ENCODE measurements at places on chromosomes 6 and 20.

DNA sequence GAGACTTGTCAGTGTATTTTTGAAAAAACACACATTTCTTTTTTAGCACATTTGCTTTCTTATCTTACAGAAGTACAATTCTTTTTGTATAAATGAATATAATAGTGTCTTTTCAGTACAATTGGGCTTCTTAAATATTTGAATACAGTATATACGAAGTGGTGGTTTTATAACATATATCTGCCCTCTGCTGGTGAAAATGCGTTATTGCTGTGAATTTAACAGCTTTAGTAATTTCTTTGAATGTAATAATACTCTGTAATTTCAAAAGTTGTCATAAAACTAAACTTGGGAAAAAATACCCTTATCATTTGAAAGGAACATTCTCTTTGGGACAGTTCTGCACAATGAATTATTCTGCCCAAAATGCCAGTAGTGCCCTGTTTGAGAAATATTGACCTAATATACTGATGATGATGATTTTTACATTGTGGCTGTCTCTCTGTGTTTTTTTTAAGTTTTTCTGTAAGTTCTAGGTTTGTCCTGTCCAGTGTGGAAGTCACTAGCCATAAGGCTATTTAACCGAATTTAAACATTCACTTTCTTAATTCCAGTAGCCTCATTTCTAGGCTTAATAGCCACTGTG is 19.0 kb downstream of the SMAP1 start:
- peaks cover 8% of the 10 kb centered on the region for H3K36me3 ChIP-seq
- H3K4me3 ChIP-seq = no peak overlapping the region
- no peaks in the 10 kb centered on the region for H3K27me3 ChIP-seq
- no peak overlapping the region for H3K27ac ChIP-seq

GRCh38 chr20:8946036-8946940 is 122.6 kb upstream of the PLCB4 start:
- DNase-seq = no peak
- no peak overlapping the region for H3K27ac ChIP-seq
- H3K27me3 ChIP-seq = no peaks in the 10 kb centered on the region
- H3K4me3 ChIP-seq = no peak overlapping the region
- H3K36me3 ChIP-seq = no peaks in the 10 kb centered on the region
- no peaks in the 10 kb centered on the region for H3K4me1 ChIP-seq

DNA sequence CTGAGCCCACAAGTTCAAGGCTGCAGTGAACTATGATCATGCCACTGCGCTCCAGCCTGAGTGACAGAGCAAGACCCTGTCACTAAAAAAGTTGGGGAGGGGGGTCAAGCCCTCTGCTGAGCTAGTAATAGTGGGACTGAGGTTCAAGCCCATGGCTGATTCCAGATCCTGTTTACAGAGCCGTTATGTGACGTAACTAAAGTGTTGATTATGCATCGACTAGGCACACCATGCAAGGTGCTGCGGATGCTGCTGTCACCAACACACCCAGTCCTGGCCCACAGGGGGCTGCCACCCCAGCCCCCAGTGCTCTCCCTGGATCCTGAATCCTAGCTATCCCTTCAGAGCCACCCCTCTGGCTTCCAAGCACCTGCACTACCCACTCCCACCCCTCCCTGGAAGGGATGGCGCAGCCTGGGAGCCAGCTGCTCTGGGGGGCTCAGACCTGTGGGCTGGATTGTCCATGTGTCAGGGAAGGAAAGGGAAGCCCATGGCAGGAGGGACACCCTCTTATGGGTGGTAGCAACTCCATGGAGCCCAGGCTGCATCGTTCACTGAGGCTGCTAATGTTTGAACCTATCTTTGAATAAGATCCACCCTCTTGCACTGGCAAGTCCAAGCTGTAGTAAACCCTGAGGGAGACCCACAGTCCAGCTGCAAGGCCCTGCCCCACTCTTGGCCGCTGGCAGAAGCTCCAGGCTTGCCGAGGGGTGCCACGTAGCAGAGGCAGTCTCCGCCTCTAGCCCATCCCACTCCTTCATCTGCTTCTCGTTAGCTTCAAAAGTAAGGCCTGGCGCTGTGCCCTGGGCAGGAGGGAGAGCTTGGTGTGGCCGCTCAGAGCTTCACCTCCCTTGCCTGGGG is 95.0 kb downstream of the SNX5 start:
- H3K4me3 ChIP-seq = no peak overlapping the region
- H3K36me3 ChIP-seq = no peaks in the 10 kb centered on the region
- peaks cover 12% of the 10 kb centered on the region for H3K27me3 ChIP-seq
- no peak overlapping the region for H3K27ac ChIP-seq
- DNase-seq = no peak
- peaks cover 13% of the 10 kb centered on the region for H3K4me1 ChIP-seq

DNA sequence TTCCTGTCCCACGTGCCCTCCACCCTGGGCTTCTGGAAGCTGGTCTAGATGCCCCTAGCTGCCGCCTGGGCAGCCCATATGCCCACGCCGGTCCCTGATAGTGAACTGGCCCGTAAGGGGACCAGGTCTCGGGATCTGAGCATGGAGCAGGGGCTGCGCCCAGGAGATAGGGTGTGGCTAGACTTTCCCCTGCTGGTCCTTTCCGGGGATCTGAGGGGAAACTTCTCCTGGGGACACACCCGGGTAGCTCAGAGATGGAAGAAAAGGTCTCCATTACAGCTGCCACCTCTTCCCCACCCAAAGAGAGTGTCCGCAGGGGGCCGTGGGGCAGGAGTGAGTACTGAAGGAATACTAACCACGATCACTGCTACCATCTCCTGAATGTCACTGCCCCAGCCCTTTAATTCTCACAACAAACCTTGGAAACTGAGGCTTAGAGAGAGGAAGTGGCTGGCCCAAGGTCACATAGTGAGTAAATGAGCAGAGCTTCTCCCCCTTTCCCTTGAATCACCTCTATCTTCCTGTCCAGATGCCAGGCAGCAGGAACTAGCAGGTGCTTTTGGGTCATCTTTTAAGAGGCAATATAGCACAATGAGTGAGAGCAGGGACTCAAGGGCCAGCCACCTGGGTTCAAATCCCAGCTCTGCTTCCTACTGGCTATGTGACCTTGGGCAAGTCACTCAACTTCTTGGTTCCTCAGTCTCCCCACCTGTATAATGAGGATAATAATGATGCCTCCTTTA is 11.8 kb upstream of the CCN5 start:
- no peaks in the 10 kb centered on the region for H3K27me3 ChIP-seq
- H3K36me3 ChIP-seq = no peaks in the 10 kb centered on the region
- H3K4me3 ChIP-seq = no peak overlapping the region
- H3K27ac ChIP-seq = no peak overlapping the region

- peaks cover 13% of the 10 kb centered on the region for H3K27me3 ChIP-seq
- DNase-seq = no peak
- H3K36me3 ChIP-seq = no peaks in the 10 kb centered on the region
- no peak overlapping the region for H3K4me3 ChIP-seq
Measured at GRCh38 chr6:165775721-165776120, 112.7 kb upstream of the PDE10A start.

DNA sequence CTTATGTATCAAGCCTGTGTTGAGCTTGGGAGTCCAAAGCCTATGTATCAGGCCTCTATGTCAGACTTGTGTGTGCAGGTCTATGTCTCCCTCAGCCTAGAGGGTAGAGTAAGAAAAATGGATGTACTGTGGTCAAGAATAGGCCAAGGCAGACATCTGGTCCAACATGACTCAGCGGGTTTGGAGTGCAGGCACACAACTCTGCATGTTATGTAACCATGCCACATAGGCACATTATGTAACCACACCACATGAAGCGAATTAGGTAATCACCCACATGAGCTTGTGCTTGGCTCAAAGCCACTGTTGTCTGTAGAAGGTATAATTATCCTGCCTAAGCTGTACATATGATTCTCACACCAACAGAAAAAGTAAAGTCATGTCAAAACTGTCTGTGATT is 1190.5 kb upstream of the EYS start:
- H3K36me3 ChIP-seq = no peaks in the 10 kb centered on the region
- no peak for DNase-seq
- no peaks in the 10 kb centered on the region for H3K4me1 ChIP-seq

DNA sequence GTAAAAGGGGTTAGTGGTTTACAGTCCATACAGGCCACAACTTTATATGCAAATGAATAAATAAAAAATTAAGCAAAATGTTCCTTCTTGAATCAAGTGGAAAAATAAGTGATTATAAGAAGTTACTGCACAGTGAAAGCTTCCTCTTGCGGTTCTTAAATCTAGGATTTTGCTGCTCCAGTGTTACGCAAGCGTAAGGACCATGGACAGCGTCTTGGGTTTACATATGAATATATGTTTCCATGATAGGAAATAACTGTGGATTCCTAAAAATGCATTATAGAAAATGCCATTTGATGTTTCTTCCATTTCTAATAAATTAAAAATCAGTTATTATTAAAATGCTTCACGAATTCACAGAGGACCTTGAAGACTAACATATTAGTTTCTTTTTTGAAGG is 176.6 kb upstream of the POU3F2 start:
- H3K4me3 ChIP-seq = no peak overlapping the region
- no peak for DNase-seq
- no peaks in the 10 kb centered on the region for H3K27me3 ChIP-seq
- H3K27ac ChIP-seq = no peak overlapping the region

GRCh38 chr20:40488401-40488800 is 200.6 kb downstream of the MAFB start:
- H3K4me3 ChIP-seq = no peak overlapping the region
- no peaks in the 10 kb centered on the region for H3K36me3 ChIP-seq
- no peaks in the 10 kb centered on the region for H3K27me3 ChIP-seq
- no peaks in the 10 kb centered on the region for H3K4me1 ChIP-seq
- DNase-seq = no peak

DNA sequence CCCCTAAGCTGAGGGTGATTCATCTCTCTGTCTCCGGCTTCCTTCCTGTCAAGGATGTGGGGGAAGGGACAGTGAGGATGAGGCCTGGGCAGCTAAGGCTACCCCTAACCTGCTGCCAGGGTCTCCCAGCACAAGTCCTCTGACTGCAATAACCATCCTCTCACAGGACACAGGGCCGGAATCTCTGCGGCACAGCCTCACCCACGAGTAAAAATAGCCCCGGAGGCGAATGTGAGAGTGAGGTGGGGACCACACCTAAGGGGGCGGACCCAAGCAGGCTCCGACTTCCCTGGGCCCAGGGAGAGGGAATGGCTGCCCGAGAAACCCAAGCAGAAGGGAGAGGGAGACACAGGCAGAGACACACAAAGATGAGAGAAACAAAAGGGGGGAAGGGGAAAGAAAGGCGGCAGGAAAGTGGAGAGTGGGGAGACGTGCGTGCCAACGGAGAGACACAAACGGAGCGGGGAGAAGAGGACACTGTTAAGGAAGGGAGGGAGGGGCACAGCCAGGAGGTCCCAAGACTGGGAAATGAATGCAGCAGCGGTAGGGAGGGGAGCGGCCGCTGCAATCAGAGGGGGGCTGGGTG is 1.4 kb downstream of the CLIC1 start:
- peak overlapping the region; percentile 95 for H3K4me3 ChIP-seq
- peak; percentile 68 for DNase-seq
- H3K36me3 ChIP-seq = peaks cover 53% of the 10 kb centered on the region
- no peaks in the 10 kb centered on the region for H3K27me3 ChIP-seq

DNA sequence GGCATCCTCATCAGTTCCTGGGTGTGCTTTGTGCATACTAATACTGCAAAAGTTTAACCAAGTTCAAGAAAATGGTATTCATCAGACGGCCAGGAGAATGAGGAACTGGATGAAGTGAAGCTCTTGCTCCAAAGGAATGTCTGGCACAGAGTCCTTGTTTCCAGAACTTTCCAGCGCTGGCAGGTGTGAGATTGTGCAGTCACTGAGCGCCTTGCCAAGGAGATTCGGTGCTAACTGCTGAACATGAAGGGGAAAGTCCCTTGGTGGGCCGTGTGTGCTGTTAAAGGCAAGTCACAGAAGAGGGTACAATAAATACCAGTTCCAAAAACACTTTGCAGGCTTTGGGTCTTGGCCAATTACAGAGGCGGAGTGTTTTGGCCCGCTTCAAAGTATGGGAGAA is 262.3 kb upstream of the SOX4 start:
- H3K4me3 ChIP-seq = no peak overlapping the region
- DNase-seq = no peak
- H3K27ac ChIP-seq = no peak overlapping the region
- H3K4me1 ChIP-seq = no peaks in the 10 kb centered on the region
- no peaks in the 10 kb centered on the region for H3K36me3 ChIP-seq
- no peaks in the 10 kb centered on the region for H3K27me3 ChIP-seq

Measured in T-helper 2 cell treated with Interferon-gamma antibody and Interleukin-4, amounts not matched to agents 5 μg/mL and 100 μg/mL, for 36 hours (primary cell).